ENCODE measurements at places on chromosomes 11 and 22. TPM values are rescaled to one million over a fixed set of nuclear protein-coding genes. Genes with fewer than 3 reads are reported as not detected.

The MAP6 gene
- total RNA-seq = 0.32 TPM

The C11orf21 gene
- total RNA-seq = 0.08 TPM

The INPP5J gene
- 1.5 TPM for total RNA-seq

The FOXRED2 gene
- 8.7 TPM for total RNA-seq

The PRG3 gene
- not detected for total RNA-seq

The BACE1 gene
- total RNA-seq = 17.5 TPM

The IRAG1 gene
- total RNA-seq = 3.2 TPM

Data from esophagus mucosa (tissue), 1 donor.